Neural crest cell (in vitro differentiated cells): ENCODE measurements at places on chromosomes 16 and 17.

- peak; percentile 38 for DNase-seq
Observed at GRCh38 chr17:28381141-28381825, 9.8 kb downstream of the SARM1 start.

DNA sequence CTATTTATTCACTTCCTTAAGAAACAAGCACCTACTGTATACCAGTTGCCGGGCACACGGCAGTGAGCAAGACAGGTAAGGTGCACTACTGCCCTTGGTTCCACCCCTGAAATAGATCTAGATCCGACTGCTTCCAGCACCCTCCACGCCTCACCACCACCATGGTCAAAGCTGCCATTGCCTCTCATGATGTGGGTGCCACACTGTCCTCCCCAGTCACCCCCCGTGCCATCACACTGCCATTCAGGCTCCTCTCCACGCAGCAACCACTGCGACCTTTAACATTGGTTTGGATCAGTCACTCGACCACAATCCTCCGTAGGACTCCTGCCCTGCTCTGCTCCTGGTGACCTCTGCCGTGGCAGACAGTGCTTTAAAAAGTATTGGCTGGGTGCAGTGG lies 226.8 kb downstream of the CPPED1 start:
- DNase-seq = no peak

DNA sequence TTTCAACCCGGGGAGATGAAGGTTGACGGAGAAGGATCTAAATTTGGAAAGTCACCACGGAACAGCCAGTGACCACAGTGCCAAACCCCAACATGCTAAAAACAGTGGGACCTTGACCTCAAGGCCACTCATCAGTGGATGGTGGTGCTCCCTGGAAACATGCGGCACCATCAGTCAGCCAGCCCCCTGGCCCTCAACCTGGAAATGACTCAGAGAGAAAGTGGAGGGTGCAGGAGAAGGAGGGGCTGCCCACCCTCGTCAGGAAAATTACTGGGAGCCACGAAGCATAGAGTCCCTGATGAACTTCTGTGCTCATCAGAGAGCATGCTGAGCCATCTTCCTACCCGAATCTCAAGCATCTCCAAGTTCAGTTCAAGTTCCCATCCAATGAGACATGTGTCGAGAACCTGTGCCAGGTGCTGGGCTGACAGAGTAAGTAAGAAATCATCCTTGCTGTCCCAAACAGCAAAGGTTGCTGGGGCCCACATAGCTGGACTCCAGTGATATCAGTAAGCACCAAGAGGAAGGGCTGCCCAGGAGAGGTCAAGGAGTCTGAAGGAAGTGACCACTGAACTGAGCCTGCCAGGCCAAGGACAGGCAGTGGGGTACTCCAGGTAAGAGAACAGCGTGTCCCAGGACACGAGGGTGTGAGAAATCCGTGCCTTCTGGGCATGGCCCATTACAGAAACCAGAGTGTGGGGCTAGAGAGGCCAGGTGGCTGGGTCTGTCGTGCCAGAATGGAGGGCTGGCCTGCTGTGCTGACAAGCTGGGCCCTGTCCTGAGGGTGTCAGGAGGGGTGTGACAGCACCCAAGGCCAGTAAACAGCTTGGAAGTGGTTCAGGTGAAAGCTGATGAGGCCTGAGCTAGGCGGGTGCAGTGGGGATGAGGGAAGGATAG lies 5.2 kb downstream of the PECAM1 start:
- no peak for DNase-seq

GRCh38 chr17:45251931-45252330 lies 10.0 kb downstream of the SPATA32 start:
- DNase-seq = no peak

DNA sequence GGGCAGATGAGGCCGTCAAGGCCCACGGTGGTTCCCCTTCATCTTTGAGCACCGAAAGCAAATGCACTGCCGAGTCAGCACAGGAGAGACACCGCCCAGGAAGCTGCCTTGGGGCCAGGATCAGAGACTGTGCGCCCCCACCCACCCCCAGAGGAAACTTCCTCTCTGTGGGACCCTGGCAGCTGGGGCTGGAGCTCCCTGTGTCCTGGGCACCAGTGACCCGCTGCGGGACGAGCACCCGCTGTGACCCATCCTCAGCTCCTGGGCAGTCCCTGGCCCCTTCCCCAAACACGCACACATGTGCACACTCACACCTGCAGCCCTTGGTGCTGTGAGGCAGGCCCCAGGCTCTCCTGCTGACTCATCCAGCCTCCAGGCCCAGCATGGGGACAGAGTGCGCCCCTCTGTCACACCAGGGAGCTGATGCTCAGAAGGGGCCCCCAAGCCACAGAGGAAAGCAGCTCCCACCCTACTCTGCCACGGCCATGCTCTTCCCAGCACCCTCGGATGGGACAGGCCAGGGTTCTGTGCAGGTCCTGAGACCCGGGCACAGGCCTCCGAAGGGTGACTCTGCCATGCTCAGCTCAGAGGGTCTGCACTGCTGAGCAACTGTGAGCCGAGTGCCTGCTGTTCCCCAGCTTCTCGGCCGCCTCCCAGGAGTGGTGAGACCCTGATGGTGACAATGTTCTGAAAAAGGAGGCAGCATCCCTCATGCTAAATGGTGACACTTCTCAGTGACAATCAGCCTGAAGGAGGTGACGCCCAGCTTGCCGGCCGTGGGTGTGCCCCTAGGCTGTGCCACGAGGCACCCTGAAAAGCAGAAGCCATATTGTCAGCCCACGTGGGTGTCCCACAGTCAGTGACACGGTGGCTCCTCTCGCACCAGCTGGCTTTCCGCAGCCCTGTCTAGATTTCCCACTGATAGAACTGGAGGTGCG lies 3.6 kb downstream of the PIEZO1 start:
- no peak for DNase-seq

GRCh38 chr17:57892146-57892819 lies 42.4 kb upstream of the MRPS23 start:
- peak; percentile 91 for DNase-seq

GRCh38 chr17:5352681-5353289 lies 66.7 kb downstream of the NUP88 start:
- no peak for DNase-seq

DNA sequence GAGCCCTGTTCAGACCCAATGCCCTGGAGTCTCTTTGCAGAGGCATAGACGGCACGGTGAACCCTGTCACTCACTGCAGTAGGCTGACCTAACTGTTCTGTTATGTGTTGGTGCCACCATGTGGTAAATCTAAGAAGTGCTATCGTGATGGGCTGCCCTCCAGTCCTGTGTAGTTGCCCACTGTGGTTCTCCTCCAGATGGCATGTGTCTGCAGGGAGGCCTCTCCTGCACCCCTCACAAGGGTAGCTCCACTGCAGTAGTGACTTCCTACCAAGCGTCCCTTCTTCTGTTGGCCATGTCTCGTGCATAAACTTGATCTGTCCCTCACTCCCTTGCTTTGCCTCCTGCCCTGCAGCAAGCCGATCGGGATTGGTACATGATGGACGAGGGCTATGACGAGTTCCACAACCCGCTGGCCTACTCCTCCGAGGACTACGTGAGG lies 5.8 kb downstream of the DHX38 start:
- peak; percentile 50 for DNase-seq

GRCh38 chr16:53920988-53921387 lies 217.0 kb downstream of the FTO start:
- peak; percentile 17 for DNase-seq

- peak; percentile 38 for DNase-seq
Observed at GRCh38 chr16:69187446-69188235, 677 bp downstream of the SNTB2 start.

DNA sequence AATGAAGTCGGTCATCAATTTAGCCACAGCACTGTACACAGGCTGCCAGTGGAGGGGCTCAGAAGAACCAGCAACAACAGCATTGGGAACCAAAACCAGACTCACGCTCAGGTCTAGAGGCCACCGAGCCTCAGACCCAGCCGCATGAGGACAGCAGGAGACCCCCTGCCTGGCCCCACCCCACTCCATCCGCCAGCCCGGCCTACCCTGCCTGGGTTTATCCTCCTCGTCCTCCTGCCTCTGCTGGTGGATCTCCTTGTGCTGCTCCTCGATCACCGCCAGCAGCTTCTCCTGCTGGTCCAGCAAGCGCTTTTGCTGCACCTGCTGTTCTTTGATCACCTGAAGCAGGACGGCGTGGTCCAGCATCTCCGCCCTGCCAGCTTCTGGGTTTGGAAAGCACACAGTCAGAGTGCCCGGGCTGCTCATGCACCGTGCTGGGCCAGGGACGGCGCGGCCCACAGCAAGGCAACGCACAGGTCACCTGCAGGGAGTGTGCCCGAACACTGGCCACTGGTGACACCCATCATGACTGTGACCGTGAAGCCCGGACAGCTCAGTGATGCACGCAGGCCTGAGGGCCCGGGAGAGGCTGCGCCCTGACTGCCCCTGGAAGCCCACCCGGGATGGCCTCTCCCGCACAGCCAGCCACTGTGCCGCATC lies 7.7 kb downstream of the NDUFAF8 start:
- no peak for DNase-seq

GRCh38 chr16:78217276-78217675 lies 117.8 kb downstream of the WWOX start:
- DNase-seq = no peak

DNA sequence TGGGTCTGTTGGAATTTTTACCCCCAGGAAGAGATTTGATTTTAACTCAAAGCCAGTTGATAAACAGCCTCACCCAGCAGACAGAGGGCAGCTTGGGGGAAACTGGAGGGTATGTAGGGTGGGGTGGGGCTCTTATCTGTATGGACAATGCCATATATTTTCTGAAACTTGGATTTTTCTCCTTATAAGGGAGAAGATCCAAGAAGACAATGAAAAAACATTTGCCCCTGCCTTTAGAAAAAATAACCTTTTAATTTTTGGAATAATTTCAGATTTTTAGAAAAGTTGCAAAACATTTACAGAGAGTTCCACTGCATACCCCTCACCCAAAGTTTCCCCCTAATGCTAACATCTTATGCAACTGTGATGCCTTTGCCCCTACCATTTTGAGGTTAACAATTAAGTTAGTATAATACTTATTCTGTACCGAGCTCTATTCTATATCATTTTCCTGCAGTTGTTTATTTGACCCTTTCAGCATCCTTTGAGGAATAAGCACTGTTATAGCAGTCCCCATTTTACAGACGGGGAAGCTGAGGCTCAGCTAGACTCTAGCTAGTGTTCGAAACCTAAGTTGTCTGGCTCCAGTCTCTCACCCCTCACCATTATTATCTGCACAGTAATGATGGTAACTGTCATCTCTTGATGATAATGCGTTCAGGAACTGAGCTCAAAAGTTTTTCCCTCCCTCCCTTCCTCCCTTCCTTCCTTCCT lies 66.4 kb downstream of the PRKCB start:
- no peak for DNase-seq

GRCh38 chr16:66057057-66057456 lies 309.4 kb upstream of the CDH5 start:
- no peak for DNase-seq

GRCh38 chr17:77735081-77735565 lies 223.4 kb upstream of the TNRC6C start:
- no peak for DNase-seq

GRCh38 chr17:83190601-83191387 lies 111.4 kb downstream of the METRNL start:
- DNase-seq = no peak

GRCh38 chr17:55395803-55396505 lies 25.7 kb downstream of the MMD start:
- DNase-seq = no peak

DNA sequence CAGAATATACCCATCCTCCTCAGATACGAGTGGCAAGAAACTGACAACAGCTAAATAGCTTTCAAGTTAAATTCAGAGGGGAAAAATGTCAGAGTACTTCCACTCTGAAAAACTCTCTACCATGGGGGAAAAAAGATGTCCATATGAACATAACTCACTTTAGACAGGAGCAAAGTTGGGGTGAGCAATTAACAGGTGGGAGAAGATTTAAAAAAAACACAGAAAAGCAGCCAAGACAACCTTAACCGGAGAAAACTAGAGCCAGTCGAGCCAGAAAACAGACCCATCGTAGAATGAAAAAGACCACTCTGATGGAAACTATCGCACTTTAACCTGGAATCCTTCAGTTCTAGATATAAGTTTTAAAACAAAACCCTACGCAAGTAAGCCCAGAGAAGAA lies 833 bp downstream of the TERF2 start:
- DNase-seq = no peak

- DNase-seq = peak; percentile 26
Observed at GRCh38 chr16:66324815-66325515, 41.5 kb upstream of the CDH5 start.

DNA sequence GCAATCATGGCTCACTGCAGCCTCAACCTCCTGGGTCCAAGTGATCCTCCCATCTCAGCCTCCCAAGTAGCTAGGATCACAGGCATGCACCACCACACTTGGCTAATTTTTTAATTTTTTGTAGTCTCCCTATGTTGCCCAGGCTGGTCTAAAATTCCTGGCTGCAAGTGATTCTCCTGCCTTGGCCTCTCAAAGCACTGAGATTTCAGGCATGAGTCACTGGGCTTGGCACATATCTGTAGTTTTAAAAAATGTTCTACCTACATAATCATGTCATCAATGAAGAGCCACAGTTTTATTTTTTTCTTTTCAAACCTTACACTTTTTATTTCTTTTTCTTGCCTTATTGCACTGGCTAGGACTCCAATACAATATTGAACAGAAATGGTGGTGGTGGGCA lies 33.1 kb upstream of the COL1A1 start:
- DNase-seq = no peak

- DNase-seq = no peak
Observed at GRCh38 chr17:9875441-9875840, 29.6 kb downstream of the RCVRN start.

DNA sequence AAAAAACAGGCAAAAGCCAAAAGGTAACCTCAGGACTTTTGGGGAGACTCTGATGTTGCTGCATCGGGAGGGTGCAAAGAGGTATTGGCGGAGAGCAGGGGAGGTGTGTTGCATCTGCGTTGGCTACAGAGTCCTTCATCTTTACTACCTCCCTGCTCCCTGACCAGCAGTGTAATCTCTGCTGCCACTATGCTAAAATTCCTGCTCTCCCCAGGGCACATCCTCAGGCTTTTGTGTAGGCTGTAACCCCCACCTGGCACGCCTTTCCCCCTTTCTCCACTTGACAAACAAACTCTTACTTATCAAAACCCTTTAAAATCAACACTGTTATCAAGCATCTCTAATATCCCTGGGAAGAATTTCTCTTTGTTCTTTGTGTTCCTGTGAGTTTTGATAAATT lies 435.3 kb downstream of the HAPSTR1 start:
- DNase-seq = no peak

DNA sequence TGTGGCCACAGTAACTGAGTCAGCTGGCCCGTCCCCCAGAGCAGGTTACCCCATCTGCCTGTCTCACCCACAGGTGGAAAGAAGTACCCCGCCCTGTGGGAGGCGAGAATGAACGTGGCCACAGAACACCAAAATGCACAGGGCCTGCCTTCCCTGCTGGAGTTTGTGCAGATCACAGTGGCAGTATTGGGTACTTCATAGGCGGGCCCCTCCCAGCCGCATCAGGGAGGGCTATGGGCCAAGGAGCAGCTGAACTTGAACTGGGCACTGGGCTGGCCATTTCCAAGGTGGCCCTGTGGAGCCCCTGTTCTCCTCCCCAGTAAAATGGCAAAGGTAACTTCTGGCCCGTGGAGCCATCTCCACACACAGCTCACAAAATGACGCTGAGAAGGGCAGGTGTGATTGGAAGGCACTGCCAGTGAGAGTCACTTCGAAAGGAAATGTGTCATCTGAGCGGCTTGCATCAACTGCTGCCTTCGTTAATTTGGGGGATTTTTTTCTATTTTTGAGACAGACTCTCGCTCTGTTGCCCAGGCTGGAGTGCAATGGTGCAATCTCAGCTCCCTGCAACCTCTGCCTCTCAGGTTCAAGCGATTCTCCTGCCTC lies 162.9 kb downstream of the ENGASE start:
- no peak for DNase-seq
